ENCODE measurements at places on chromosomes 6 and 20. TPM values are rescaled to one million over a fixed set of nuclear protein-coding genes. Genes with fewer than 3 reads are reported as not detected.
A peak's percentile ranks its signal among the peaks of the same experiment; 100 is the strongest.

CCM2L gene
- polyA plus RNA-seq, result 2.7 TPM

JPH2 gene
- polyA plus RNA-seq, result 1.1 TPM

SOBP gene
- polyA plus RNA-seq, result 2.4 TPM

DNA sequence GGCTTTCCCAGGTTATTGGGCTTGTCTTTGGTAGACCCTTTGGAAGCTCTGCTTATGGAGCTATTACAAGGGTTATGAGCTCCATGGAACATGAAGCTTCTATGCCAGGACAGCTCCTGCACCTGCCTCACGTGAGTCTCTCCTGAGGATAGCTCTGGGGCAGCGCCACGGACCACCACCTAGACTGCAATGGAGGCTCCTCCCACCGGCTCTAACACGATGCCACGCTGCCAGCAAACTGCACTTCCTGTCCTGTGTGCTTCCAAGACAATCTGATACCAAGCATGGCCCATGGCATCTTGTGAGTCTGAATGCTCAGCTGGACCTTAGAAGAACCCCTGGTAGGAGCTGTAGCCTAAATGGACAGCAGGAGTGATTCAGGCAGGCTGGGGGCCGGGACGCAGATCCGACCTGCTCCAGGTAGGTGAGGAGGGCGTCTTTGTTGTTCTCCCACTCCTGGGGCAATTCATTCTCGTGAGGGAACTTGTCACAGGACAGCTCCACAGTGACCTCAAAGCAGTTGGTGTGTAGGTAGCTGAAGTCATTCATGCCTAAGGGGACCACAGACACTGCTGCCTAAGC lies 5.5 kb downstream of the CPXM1 start:
- H3K4me1 ChIP-seq, result peaks cover 11% of the 10 kb centered on the region
- peaks cover 81% of the 10 kb centered on the region for H3K27me3 ChIP-seq
- no peak for DNase-seq
- H3K4me3 ChIP-seq, result no peak overlapping the region
- no peaks in the 10 kb centered on the region for H3K36me3 ChIP-seq

- H3K4me1 ChIP-seq, result peaks cover 13% of the 10 kb centered on the region
- no peaks in the 10 kb centered on the region for H3K36me3 ChIP-seq
- H3K27ac ChIP-seq, result no peak overlapping the region
- no peak overlapping the region for H3K4me3 ChIP-seq
- DNase-seq, result no peak
Measured at GRCh38 chr6:50824552-50824951, 5.9 kb downstream of the TFAP2B start.

GRCh38 chr6:93376026-93376540 lies 43.3 kb downstream of the EPHA7 start:
- H3K36me3 ChIP-seq, result no peaks in the 10 kb centered on the region
- no peaks in the 10 kb centered on the region for H3K27me3 ChIP-seq
- H3K27ac ChIP-seq, result no peak overlapping the region

DNA sequence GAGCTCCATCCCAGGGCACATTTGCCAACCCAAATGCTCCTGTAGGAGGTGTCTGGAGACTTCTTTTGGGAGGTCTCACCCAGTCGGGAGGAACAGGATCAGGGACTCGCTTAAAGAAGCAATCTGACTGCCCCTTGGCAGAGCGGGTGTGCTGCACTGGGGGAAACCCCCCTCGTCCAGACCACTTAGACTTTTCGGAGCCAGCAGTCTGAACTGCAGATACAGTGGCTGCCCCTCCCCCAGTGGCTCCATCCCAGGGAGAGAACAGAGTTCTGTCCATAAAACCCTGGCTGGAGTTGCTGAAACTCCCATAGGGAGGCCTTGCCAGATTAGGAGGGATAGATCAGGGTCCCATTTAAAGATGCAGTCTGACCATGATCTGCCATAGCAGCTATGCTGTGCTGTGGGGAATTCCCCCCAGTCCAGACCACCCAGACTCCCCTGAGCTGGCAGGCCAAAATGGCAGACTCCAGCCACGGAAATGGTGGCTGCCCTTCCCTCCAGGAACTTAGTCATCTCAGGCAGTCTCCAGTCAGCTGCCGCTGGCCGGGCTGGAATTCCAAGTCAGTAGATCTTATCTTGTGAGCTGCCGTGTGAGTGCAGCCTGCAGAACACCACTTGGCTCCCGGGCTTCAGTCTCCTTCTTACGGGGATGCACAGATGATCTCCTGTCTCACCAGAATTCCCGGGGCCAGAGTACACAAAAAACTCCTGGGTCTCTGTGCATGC lies 278.1 kb upstream of the SASH1 start:
- no peaks in the 10 kb centered on the region for H3K36me3 ChIP-seq
- peak; percentile 26 for DNase-seq
- H3K4me1 ChIP-seq, result no peaks in the 10 kb centered on the region
- no peak overlapping the region for H3K27ac ChIP-seq
- no peaks in the 10 kb centered on the region for H3K27me3 ChIP-seq
- H3K4me3 ChIP-seq, result no peak overlapping the region

DNA sequence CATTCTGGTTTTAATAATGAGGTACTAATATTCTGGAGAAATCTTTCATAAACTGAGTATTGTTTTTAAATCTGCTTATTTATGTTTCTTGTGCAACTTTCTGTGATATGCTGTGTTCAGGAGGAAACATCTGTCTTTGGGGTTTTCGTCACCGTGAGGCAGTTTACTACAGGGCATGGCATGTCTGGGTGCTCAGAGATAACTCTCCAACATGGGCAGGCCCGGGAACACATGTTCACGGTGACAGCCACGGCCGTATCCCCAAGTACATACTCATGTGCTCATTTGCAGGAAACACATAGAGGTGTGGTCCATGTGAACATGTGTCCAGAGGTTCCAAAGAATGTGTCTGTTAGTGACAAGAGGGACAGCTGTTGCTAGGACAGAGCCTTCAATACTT lies 62.1 kb upstream of the CNKSR3 start:
- DNase-seq, result peak; percentile 30
- peaks cover 10% of the 10 kb centered on the region for H3K4me1 ChIP-seq
- H3K27ac ChIP-seq, result no peak overlapping the region
- H3K36me3 ChIP-seq, result no peaks in the 10 kb centered on the region

DNA sequence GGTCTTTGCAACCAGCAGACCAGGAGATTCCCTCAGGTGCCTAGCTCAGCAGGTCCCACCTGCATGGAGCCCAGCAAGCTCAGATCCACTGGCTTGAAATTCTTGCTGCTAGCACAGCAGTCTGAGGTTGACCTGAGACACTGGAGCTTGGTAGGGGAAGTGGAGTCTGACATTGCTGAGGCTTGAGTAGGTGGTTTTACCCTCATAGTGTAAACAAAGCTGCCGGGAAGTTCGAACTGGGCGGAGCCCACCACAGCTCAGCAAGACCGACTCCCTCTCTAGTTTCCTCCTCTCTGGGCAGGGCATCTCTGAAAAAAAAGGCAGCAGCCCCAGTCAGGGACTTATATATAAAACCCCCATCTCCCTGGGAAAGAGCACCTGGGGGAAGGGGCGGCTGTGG lies 34.3 kb downstream of the PRSS35 start:
- no peaks in the 10 kb centered on the region for H3K36me3 ChIP-seq
- H3K4me1 ChIP-seq, result no peaks in the 10 kb centered on the region
- H3K4me3 ChIP-seq, result no peak overlapping the region
- no peak for DNase-seq
- H3K27me3 ChIP-seq, result no peaks in the 10 kb centered on the region
- H3K27ac ChIP-seq, result no peak overlapping the region

- H3K4me3 ChIP-seq, result no peak overlapping the region
- H3K27me3 ChIP-seq, result no peaks in the 10 kb centered on the region
- no peak for DNase-seq
- no peaks in the 10 kb centered on the region for H3K36me3 ChIP-seq
- peaks cover 72% of the 10 kb centered on the region for H3K4me1 ChIP-seq
- H3K27ac ChIP-seq, result no peak overlapping the region
Measured at GRCh38 chr6:15296735-15297134, 50.9 kb downstream of the JARID2 start.

DNA sequence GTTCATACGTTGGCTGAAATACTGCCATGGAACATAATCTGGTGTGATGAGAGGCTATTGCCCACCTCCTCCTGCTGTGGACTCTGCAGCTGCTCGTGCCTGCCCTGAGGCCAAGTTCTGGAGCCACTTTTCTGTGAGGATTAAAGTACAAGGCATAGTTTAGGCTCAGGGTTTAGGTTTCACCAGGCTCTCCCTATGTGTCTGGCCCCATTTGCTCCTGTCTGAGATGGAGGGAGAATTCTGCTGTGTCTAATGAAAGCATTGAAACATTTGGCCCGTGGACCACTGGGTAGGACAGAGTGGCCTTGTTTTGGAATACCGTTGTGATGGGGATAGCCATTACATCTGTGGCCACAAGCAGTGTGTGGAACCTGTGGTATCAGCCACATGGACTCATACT lies 5.9 kb downstream of the WRNIP1 start:
- no peaks in the 10 kb centered on the region for H3K27me3 ChIP-seq
- no peak for DNase-seq
- peaks cover 60% of the 10 kb centered on the region for H3K4me1 ChIP-seq

DNA sequence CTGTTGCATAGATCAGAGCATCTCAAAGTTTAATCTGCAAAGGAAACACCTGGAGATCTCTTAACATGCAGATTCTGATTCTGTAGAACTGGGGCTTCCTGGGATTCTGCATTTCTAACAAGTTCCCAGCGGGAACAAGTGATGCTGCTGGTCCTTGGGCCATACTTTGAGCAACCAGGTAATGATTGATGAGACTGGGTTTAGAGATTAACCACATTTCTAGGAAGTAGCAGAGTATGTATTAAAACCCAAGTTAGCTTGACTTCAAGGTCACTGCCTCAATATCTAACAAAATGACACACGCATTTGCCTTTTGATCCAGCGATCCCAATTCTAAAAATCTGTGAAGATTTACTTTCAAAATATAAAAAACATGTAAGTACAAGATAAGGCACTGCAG lies 83.0 kb upstream of the DTNBP1 start:
- no peak overlapping the region for H3K27ac ChIP-seq
- H3K4me3 ChIP-seq, result no peak overlapping the region
- H3K27me3 ChIP-seq, result no peaks in the 10 kb centered on the region
- DNase-seq, result no peak

DNA sequence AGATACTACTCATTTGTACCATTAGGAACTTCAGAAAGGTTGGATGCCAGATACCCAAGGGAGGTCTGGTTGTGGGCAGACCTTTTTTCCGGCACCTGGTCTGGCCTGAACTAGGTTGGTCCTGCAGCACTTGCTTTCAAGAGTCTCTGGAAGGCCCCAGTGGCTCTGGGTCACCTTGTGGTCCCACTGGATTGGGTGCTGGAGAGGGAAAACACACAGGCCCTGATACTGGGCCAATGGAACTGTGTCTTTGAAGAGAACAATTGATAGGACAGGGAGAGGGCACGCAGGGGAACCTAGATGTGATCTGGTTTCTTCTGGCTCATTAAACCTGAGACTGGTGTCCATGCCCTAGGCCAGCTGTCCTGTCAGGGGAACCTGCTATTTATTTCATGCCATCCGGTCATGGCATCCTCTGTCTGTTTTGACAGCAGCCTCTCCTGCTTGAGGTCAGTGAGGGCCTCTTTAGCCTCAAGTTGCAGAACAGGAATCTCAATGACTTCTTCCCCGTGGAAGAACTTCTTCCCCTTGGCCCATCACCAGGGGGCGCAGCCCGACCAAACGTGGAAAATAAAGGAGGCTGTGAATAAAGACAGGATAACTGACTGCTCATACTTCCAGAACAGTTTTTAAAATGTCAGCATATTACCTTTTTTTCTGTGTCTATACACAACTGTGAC lies 25.0 kb downstream of the TAF8 start:
- no peak overlapping the region for H3K4me3 ChIP-seq
- H3K27ac ChIP-seq, result no peak overlapping the region
- no peaks in the 10 kb centered on the region for H3K27me3 ChIP-seq
- H3K4me1 ChIP-seq, result no peaks in the 10 kb centered on the region
- peaks cover 42% of the 10 kb centered on the region for H3K36me3 ChIP-seq

- peak overlapping the region; percentile 88 for H3K27ac ChIP-seq
- peak overlapping the region; percentile 90 for H3K4me3 ChIP-seq
- H3K4me1 ChIP-seq, result peaks cover 40% of the 10 kb centered on the region
- no peaks in the 10 kb centered on the region for H3K27me3 ChIP-seq
Measured at GRCh38 chr20:3471397-3472021, 691 bp downstream of the ATRN start.

DNA sequence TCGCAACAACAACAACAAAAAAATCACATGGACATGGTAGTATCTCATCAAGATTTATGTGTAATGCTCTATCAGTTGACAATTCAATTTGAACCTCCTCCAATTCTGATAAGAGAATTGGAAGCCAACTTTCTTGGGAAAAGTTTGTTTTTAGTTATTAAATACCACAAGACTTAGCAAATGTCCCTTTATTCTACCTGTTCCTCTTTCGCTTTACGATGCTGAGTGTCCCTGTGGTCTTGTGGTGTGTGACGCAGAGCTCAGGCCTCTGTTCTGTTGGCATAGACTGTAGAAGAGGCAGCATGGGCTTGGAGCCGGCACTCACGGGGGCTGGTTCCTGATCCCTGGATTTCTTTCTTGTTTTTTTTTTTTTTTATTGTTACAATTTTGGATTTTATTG lies 76.7 kb downstream of the PSMB1 start:
- no peak for DNase-seq
- H3K4me1 ChIP-seq, result no peaks in the 10 kb centered on the region
- no peak overlapping the region for H3K27ac ChIP-seq
- H3K27me3 ChIP-seq, result peaks cover 28% of the 10 kb centered on the region

DNA sequence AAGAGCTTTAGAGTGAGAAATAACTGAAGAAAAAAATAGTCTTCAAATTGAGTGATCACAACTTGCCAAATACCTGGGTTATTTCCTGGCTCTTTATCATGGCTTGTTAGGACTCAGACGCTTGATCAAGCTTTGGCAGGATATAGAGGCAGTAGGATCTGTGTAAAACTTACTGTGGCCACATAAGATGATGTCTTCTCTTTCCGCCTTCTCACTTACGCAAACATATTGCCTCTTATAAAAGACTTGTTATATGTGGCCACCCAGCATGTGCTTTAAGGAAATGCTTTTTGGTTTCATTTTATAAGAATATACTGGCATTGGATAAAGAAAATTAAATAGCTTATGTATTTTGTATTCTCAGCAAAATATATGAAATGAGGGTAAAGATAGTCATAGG lies 101.8 kb upstream of the AKIRIN2 start:
- H3K4me3 ChIP-seq, result no peak overlapping the region
- no peaks in the 10 kb centered on the region for H3K4me1 ChIP-seq
- DNase-seq, result no peak
- H3K36me3 ChIP-seq, result no peaks in the 10 kb centered on the region
- H3K27ac ChIP-seq, result no peak overlapping the region
- H3K27me3 ChIP-seq, result no peaks in the 10 kb centered on the region

- H3K4me1 ChIP-seq, result peaks cover 28% of the 10 kb centered on the region
- H3K4me3 ChIP-seq, result peak overlapping the region; percentile 74
- H3K36me3 ChIP-seq, result no peaks in the 10 kb centered on the region
- H3K27me3 ChIP-seq, result no peaks in the 10 kb centered on the region
Measured at GRCh38 chr6:20402342-20403069, 827 bp downstream of the E2F3 start.

GRCh38 chr6:110999634-111000270 lies 17.9 kb downstream of the RPF2 start:
- peaks cover 41% of the 10 kb centered on the region for H3K36me3 ChIP-seq
- DNase-seq, result peak; percentile 38
- no peaks in the 10 kb centered on the region for H3K27me3 ChIP-seq

- H3K4me1 ChIP-seq, result no peaks in the 10 kb centered on the region
- H3K36me3 ChIP-seq, result no peaks in the 10 kb centered on the region
- no peak for DNase-seq
- H3K27ac ChIP-seq, result no peak overlapping the region
- H3K4me3 ChIP-seq, result no peak overlapping the region
Measured at GRCh38 chr20:38631155-38632022, 29.8 kb downstream of the ARHGAP40 start.

Measured in stomach (tissue), 19 donors.